Anterior cingulate cortex (tissue), 58 donors: ENCODE measurements at places on chromosomes 7 and 10.

DNA sequence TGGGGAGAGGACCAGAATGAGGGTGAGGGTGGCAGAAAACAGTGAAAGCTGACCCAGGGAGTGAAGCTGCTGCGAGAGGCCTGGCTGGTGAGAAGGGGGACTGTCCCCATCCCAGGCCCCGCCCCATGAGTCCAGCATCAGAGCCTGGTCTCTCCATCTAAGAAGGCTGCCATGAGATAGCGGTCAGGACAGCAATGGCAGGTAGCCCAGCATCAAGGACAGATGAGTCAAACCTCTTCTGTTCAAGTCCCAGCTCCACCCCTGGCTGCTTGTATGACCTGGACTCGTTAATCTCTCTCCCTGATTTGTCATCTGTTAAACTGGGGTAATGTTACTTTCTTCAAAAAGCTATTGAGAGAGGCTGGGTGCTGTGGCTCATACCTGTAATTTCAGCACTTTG, 22.2 kb downstream of the GPNMB start:
- no peak for DNase-seq

GRCh38 chr7:77674878-77675277, 21.4 kb upstream of the RSBN1L start:
- no peak for DNase-seq

DNA sequence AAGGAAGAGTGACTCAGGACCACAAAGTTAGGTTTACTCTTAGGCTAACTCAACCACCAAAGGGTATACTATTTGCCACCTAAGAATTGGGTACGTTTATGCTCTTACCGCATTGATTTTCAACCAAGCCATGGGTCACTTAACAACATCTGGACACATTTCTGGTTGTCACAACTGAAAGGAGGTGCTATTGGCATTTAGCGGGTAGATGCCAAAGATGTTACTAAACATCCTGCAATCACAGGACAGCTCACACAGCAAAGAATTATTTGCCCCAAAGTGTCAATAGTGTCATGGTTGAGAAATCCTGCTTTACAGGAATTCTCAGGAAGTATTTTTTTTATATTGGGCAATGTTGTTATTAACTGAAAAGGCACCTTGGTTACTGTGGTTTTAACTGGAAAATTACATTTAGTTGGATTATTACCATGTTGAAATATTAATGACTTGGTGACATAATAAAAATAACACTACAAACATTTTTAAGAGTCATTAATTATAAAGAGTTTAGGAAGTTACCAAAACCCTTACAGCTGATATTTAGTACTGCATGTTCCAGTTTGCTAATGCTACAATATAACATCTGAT, 185.0 kb upstream of the TMEM196 start:
- no peak for DNase-seq

DNA sequence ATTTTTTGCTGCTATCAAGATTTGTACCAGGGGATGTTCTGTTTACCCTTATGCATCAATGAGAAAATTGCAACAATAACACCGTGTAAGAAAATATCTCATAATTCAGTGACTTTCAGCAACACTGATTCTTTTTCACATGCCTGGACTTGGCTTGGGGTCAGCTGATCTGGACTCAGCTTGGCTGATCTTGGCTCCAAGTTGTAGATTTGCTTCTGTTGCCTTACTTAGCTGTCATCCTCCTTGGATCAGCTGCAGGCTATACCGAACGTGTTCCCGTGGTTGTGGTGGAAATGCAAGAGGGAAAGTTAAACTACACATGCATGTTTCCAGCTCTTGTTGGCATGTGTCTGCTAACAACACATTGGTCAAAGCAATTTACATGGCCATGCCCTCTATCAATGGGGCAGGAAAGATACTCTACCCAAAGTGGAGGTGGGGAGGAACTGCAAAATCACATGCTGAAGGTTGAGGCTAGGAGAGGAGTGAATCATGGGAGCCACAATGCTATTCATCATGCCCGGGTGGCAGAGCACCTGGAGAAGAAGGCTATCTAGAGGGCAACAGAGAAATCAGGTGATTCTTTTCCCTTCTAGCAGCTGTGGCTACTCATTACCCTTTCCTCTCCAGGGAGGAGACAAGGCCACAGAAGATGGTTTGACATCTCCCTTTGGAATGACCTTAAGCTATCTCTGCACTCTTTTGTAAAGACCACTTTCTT, 1276.3 kb upstream of the AUTS2 start:
- DNase-seq, result no peak

GRCh38 chr10:85597006-85597405, 769.6 kb downstream of the GRID1 start:
- DNase-seq, result no peak

DNA sequence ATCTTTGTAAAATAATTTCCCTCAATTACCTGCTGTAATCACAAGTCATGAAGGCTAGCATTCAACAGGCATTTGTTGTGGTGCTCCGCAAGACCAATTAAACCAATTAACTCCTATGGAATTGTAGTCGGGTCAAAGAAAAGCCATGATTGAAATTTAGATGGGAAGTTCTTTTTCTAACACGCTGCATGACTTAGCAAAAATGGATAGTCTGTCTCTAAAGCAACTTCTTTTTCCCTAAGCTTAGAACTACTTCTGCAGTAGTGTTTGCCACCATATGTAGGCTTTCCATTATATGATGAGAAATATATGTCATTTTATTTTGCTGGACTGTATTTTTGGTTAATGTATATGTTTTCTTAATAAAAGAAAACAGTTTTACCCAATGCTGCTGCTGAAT, 119.1 kb downstream of the TSPAN12 start:
- no peak for DNase-seq

- DNase-seq, result no peak
Measured at GRCh38 chr10:111082102-111082975, 5.5 kb downstream of the ADRA2A start.

- DNase-seq, result no peak
Measured at GRCh38 chr7:151372612-151373265, 31.1 kb downstream of the NUB1 start.

DNA sequence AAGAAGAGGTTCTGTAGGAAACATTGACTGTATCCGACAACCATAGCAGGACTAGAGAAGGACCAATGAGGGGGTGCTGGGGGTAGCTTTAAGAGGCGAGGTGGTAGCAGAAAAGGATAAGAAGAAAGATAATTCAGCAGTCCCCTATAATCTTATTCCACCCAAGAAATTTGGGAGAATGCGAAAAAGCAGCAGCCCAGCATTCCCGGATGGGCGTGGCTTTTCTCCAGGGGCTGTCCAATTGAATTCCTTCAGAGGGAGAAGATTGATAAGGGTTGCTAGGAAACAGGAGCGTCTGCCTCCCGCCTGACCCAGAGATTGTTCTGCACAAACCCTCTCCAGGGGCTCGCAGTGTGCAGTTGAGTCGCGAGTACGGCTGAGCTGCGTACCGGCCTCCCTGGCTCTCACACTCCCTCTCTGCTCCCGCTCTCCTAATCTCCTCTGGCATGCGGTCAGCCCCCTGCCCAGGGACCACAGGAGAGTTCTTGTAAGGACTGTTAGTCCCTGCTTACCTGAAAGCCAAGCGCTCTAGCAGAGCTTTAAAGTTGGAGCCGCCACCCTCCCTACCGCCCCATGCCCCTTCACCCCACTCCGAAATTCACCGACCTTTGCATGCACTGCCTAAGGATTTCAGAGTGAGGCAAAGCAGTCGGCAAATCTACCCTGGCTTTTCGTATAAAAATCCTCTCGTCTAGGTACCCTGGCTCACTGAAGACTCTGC, at the start of gene GRM3:
TSS of gene GRM3 (plus strand) at position 349 of the 721 bp plus-strand sequence. CDS start 121,237 bp downstream, outside the sequence.
- peak; percentile 81 for DNase-seq

DNA sequence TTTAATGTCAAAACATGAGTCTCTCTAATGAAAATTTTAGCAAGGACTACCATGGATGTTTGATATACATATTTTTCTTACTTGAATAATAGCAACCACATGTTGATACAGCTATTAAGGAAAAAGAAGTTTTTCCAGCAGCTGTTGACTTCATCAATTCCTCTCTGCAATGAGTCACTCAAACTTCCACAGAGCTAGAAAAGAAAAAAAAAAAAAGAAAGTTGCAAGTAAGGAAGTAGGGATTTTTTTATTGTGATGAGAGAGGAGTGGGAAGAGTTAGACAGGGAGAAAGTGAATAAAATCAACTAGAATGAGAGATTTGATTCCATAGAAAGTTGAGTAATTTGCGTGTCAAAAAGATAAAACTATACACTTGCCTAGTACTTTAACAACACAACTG, 46.2 kb downstream of the CAV1 start:
- no peak for DNase-seq

DNA sequence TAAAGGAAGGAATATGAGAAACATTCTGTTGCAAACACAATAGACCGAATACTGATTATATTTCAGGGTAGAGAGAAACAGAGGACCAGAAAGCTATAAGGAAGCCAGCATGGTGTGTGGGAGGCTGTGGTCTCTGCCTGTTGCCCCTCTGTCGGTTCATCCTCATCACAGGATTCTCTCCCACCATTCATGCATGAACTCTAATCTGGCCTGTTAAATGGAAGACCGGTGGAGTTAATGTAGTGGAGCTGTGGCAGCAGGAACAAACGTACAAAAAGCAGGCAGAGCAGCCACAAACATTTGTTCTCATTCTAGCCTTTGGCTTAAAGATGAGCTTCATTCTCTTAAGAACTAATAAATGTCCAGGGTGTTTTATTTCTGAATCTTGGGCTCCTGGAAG, 902.4 kb downstream of the LRMDA start:
- no peak for DNase-seq

DNA sequence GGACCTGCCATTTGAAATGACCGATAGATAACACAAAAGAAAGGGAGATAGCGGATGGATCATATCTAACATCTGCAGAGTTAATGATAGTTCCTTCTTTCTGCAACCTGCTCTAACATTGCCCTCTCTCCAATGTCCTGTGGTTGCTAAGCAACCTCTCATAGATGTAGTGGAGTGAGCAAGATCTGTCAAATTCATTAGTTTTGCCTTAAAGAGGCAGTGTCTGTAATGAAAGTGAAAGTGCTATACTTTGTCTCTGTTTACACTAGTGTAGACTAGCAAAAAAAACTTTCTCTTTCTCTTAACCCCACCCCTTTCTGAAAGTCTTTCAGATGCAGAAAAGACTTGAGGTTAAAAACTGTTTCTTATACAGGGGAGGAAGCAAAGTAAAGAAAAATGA, 1196.9 kb downstream of the SORCS3 start:
- DNase-seq, result no peak

DNA sequence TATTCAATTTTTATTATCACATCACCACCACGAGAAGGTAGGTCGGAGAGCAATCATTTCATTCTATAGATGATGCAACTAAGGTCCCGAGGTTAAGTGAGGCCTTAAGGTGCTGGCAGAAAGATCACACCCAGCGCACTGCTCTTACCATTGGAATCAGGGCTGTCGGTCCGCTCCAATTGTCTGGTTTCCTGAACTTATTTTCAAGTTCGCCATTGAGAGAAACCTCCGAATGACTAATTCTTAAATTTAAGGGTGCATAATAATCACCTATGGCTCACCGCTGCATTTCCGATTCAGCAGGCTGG, 625 bp upstream of the GSTO2 start:
- no peak for DNase-seq

DNA sequence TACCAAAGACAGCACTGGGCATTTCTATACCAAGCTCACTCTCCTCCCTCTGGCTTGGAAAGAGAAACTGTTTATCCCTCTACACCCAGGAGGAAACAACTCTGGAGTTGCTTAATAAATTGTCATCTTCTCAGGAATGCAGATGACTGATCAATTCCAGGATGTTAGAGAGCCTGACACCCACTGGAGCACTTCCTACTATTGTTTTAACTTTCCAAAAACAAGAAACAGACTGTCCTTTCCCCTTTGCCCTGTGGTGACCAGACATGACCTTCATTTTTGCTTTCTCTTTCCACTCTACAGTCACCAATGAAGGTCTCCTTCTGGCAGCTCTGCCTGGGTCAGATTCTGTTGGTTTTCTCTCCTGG, 19.6 kb downstream of the GIMAP4 start:
- DNase-seq, result no peak

DNA sequence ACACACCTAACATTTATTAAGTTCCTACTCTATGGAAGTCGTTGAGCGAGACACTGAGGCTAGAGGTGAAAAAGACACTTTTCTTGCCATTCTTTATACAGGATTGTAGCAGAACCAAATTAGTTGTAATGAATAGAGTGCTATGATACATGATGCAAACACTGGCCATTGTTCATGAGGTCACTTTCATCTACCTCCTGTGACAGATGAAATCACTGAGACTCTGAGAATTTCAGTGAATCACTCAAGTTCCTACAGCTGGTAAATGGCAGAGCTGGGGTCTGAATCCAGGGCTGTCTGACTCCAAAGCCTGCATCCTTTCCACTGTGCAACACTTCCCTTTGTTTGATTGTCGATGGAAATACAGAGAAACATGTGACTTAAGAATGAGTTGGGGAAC, 657.6 kb downstream of the LRMDA start:
- DNase-seq, result no peak

- no peak for DNase-seq
Measured at GRCh38 chr7:138549082-138549481, 89.0 kb downstream of the TRIM24 start.

DNA sequence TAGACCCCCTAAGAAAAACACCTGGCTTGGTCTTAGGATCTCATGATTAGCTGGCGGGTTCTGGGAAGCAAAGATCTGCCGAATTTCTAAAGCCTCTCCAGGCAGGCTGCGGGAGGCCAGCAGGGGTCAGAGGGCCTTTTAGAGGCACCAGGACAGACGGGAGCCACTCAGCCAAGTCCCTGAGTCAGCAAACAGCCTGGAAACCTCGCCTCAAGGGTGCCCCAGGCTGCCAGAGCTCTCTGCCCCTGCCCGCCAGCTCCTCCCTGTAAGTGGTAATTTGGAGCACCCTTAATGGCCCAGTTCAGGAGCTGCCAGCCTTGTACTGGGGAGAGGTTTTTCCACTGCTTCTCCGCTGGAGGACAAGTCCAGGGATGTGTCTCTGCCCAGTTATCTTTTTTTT, 88.7 kb downstream of the HIP1 start:
- no peak for DNase-seq

DNA sequence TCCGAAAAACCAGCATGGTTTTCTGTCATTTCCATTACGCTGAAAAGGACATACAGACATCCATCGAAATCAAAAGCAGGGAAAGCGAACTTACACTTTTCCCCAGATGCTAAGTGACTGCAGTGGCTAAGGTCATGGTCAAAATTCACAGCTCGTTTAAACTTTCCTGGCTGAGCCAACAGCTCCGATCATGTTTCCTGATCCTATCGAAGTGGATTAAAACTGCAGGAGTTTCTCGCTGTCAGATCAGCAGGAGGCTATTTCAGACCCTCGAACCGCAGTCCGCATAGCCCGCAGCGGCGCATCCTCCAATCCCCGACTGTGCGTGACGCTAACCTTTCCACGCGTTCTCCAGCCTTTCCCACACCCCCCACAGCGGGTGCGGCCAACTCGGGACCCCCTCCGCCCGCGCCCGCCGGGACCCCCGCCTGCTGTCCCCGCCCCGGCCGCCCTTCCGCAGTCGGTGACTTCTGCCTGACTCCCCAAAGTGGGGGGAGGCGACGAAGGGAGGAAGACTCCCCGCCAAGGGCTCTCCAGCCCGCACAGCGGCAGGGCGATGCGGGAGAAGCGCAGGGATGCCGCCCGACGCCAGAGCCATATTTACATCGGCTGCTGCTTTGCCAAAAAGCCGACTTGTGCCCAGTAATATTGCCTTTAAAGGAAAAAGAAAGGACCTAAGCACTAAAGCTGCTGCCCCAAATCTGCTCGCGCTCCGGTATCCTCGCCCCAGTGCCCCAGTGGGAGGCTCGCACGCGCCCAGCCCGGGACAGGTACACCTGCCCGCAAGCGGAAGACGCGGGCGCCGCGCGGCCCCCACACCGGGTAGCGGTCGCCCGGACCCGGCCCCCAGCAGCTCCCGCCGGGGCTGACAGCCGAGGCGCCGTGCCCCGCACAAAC, 1.2 kb downstream of the PIP4K2A start:
- no peak for DNase-seq

GRCh38 chr7:68820321-68820720, 778.0 kb upstream of the AUTS2 start:
- DNase-seq, result no peak

GRCh38 chr10:117342641-117343040, 32.6 kb downstream of the PDZD8 start:
- no peak for DNase-seq
